ENCODE measurements at places on chromosomes 5 and 9.

- no peak for DNase-seq
Measured at GRCh38 chr5:80368661-80369480, 39.0 kb upstream of the ZFYVE16 start.

GRCh38 chr9:68780720-68781119 is 75.7 kb downstream of the PIP5K1B start:
- no peak for DNase-seq

- no peak for DNase-seq
Measured at GRCh38 chr5:76174101-76174500, 90.9 kb downstream of the SV2C start.

DNA sequence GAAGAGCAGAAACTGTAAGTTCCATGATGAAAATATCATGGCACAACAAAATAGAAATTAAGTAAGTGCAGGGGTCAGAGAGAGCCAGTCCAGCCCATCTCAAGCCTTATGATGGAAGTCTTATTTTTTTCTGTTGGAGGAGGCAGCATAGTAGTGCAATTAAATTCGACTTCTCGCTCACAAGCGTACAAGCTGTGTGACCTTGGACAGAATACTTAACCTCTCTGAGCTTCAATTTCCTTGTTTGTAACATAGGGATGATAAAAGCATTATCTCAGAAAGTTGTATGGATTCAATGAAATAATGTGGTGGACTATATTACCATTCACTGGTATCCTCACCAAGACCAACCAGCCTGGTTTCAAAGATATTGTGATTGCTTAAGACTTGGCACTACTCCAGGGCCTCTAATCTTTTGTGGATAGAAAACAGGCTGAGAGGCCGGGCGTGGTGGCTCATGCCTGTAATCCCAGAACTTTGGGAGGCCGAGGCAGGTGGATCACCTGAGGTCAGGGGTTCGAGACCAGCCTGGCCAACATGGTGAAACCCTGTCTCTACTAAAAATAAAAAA is 26.8 kb upstream of the MVB12B start:
- no peak for DNase-seq

- DNase-seq, result no peak
Measured at GRCh38 chr5:35415309-35415708, 185.0 kb upstream of the PRLR start.

DNA sequence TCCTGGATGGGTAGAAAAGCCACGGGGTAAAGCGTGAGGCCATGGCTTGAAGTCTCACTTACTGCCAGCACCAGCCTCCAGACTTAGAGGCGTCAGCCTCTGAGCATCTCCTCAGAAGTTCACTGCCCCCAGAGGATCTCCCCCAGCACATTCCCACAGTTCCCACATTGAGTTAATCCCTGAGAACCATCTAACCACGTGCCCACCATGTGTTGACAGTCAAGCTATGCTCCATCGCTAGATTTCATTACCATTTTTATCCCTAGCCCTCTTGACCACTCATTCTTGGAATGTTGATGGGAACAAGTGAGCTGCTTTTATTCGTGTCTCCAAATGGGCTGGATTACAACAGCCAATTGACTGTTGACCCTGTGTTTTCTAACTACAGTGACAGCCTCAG is 283.3 kb upstream of the IRX1 start:
- no peak for DNase-seq
